ENCODE measurements at places on chromosomes 12 and 14.

DNA sequence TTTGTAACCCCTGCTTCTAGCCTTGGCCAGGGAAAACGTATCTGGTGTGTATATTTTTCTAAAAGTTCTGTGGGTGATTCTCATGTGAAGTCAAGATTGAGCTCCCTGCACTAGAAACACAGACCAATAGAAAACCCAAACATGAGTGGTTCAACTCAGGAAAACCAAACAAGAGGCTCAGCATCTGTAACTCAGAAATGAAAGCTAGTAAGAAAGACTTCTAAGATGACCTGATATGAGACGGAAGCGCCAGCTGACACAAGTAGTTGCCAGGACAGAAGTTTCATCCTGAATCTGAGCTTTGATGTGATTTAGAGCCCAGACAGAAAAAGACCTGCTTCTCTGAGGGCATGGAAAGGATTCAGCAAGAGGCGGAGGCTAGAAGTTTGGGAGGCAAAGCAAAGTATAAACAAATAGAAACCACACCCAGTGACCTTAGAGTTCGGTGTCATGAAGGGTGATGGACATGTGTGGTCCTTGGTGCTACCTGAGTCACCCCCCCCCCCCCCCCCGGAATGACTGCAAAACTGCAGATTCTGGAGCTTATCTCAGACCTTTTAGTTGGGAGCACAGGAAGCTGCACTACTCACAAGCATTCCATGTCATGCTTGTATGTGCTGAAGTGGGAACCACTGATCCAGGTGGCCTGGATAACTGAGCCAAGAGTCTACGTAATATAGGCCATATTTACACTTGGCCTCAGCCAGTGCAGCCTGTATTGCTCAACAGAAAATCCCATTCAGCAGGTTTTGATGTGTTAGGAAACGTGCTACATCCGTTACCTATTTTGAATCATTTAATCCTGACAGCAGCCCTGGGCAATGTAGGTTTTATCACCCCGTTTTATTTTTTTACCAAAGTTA is 191.3 kb downstream of the ANO6 start:
- DNase-seq: no peak

GRCh38 chr14:46259536-46259935 is 392.0 kb downstream of the RPL10L start:
- DNase-seq: no peak

- no peak for DNase-seq
Observed at GRCh38 chr12:6165395-6165794, 34.8 kb upstream of the CD9 start.

- DNase-seq: no peak
Observed at GRCh38 chr12:51205350-51205749, 12.5 kb downstream of the POU6F1 start.

DNA sequence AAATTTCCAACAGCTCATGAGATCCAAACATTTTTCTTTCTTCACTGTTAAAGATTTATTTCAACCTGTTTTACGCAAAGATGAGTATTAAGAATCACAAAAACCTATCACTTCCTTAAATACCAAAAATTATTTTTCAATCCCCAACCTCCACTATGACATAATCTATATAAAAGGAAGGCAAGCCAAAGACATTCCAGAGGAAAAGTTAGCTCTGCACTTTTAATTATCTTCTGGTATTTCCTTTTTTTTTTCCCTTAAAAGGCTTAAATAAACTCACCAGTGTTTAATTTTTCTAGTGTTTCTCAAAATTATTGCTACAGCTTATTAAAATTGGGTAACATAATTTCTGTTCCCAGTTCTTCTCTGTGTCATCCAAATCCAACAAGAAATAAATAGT is 75.9 kb downstream of the BMP4 start:
- no peak for DNase-seq

DNA sequence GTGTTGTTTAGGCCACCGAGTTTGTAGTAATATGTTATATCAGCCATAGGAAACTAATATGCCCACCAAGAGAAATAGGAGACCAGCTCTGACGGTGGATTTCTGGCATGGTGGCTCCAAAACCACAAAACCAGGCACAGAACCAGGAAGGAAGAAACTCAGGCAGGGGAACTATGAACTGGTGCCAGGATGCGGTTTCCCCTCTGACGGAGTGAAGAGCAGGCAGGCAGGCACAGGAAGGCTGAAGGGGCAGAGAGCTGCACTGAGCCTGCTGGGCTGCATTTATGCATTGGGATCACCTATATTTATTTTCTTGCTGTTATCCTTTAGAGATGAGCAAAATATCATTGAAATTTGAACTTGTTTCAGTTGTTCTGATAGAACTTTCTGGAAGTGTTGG is 479.4 kb downstream of the VRK1 start:
- no peak for DNase-seq

DNA sequence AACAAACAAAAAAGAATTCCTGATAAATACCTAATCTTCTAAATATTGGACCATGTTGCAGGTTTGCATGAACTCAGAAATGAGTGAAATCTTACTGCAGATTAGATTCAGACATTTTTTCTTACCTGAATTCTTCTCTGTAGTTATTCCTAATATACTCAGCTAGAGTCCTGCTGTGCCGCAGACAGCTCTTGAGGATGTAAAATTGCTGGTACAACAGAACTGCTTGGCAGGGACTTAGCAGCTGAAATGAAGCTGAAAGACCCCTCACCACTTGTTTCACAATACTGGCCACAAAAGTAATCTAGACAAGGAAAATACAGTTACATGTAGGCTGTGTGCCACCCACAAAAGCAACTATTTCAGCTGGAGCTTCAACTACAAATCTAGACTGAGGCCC is 48.3 kb upstream of the KICS2 start:
- DNase-seq: no peak
